Sigmoid colon (tissue), 7 donors: ENCODE measurements at places on chromosomes 4 and X. TPM values are rescaled to one million over a fixed set of nuclear protein-coding genes. Genes with fewer than 3 reads are reported as not detected.

Gene PRDM5
- 1.9 TPM for polyA plus RNA-seq

Gene CENPVL2
- not detected for polyA plus RNA-seq

Gene CNKSR2
- 1.3 TPM for polyA plus RNA-seq

Gene HMX1
- not detected for polyA plus RNA-seq

Gene STAP1
- not detected for polyA plus RNA-seq

Gene RASL11B
- polyA plus RNA-seq = not detected

Gene SLC9A7
- polyA plus RNA-seq = 0.23 TPM

Gene MAGEA9B
- polyA plus RNA-seq = not detected

Gene TXK
- not detected for polyA plus RNA-seq

Gene TMPRSS11B
- polyA plus RNA-seq = 1.2 TPM

Gene FAM9C
- not detected for polyA plus RNA-seq

Gene STK32B
- polyA plus RNA-seq = 3.0 TPM

Gene PAGE4
- polyA plus RNA-seq = not detected

Gene PJA1
- 5.3 TPM for polyA plus RNA-seq

Gene HPGD
- polyA plus RNA-seq = 71.9 TPM

Gene SORBS2
- 7.9 TPM for polyA plus RNA-seq

Gene FOXR2
- not detected for polyA plus RNA-seq

Gene C4orf50
- not detected for polyA plus RNA-seq

Gene EXOC1L
- polyA plus RNA-seq = not detected

Gene CRMP1
- polyA plus RNA-seq = 4.1 TPM

Gene PDGFRA
- 25.1 TPM for polyA plus RNA-seq

Gene TKTL1
- not detected for polyA plus RNA-seq

Gene CFI
- 8.7 TPM for polyA plus RNA-seq

Gene UGT2B17
- not detected for polyA plus RNA-seq

Gene MTNR1A
- polyA plus RNA-seq = 1.6 TPM

Gene TCEAL6
- 0.63 TPM for polyA plus RNA-seq

Gene PDCL2
- polyA plus RNA-seq = not detected

Gene PPEF2
- polyA plus RNA-seq = not detected

Gene FAM114A1
- 49.5 TPM for polyA plus RNA-seq

Gene NCBP2L
- polyA plus RNA-seq = not detected

Gene TCEANC
- 1.2 TPM for polyA plus RNA-seq

Gene NOP14
- polyA plus RNA-seq = 26.0 TPM

Gene RTL5
- 0.46 TPM for polyA plus RNA-seq
